Fibroblast of gingiva (primary cell): ENCODE measurements at places on chromosomes 12 and 14.

GRCh38 chr12:129704232-129704830 lies 199.5 kb downstream of the TMEM132D start:
- DNase-seq = no peak

GRCh38 chr12:88253371-88253978 lies 111.4 kb downstream of the TMTC3 start:
- no peak for DNase-seq

- no peak for DNase-seq
Observed at GRCh38 chr12:69886109-69886508, 61.1 kb downstream of the MYRFL start.

- DNase-seq = no peak
Observed at GRCh38 chr12:122858171-122858570, 22.9 kb downstream of the HIP1R start.

- no peak for DNase-seq
Observed at GRCh38 chr14:39097159-39097558, 5.9 kb downstream of the SEC23A start.

GRCh38 chr14:33056213-33056612 lies 117.5 kb downstream of the NPAS3 start:
- no peak for DNase-seq

DNA sequence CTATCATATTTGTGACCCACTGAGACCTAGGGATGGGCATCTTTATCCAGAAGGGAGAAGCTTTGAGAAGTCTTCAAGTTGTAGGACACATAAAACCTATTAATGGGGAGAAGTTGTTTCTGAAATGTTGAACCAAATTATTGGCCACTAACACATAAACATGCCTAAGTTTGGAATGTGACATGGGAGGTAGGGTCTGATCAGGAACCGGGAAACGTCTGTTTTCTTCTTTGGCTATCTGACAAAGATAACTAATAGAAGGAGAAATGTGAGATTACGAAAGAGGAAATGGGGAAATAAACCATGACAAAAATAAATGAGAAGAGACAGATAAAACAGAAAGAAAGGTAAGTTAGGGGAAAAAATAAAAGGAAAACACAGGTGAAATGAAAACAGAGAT lies 425.2 kb downstream of the EGLN3 start:
- no peak for DNase-seq

DNA sequence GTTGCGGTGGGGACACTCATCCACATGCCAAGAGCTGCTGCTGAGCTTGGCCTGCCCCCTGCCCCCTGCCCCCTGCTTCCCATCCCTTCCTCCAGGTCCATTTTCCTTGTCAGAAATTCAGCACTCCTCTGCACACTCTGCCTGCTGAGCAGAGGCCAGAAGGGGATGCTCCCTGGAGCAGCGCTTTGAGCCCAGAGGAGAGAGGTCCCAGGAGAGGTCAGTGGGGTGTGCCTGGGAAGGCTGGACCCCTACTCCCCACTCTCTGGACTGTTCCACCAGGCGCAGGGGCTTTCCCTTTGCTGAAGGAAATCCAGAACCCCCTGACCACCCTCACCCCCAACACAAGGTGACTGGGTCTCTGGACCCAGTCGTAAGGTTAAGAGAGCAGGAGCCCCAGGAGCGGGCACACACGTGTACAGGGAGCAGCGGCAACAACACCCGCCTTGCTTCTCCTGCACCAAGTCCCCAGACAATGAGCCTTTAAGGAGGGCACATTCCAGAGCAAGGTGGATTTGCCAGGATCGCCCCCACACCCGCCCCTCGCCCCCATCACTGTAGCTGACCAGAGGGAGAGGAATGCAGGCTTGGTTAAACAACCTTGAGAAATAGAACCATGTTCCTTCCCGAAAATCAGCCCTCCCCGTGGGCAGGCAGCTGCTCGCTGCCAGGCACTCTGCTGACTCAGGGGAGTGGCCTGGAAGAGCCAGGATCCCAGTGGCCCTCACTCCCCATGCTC lies 30.7 kb downstream of the ISCA2 start:
- no peak for DNase-seq

GRCh38 chr14:104171895-104172294 lies 33.5 kb downstream of the KIF26A start:
- DNase-seq = no peak

DNA sequence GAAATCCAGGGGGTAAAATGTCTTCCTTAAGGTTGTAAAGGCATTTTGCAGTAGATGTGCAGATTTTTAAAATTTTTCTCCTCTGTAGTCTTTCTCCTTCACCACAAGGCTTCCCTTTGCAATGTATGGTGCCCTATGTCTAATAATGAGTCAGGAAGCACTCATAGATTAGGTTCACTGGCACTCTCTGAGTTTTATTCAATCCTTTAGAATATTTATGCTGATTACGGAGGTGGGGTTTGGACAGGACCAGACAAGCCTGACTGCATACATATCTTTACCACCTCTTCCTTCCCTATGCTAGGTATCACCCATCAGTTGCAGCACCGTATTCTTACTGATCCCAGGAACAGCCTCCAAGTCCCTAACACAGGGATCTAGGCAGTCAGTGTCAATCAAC lies 99.5 kb downstream of the NEDD1 start:
- DNase-seq = no peak

GRCh38 chr12:94650143-94651056 lies at the start of gene TMCC3:
Gene TMCC3 (minus strand): TSS chr12:94650557. CDS start chr12:94650430, 127 bp downstream.
- peak; percentile 33 for DNase-seq

DNA sequence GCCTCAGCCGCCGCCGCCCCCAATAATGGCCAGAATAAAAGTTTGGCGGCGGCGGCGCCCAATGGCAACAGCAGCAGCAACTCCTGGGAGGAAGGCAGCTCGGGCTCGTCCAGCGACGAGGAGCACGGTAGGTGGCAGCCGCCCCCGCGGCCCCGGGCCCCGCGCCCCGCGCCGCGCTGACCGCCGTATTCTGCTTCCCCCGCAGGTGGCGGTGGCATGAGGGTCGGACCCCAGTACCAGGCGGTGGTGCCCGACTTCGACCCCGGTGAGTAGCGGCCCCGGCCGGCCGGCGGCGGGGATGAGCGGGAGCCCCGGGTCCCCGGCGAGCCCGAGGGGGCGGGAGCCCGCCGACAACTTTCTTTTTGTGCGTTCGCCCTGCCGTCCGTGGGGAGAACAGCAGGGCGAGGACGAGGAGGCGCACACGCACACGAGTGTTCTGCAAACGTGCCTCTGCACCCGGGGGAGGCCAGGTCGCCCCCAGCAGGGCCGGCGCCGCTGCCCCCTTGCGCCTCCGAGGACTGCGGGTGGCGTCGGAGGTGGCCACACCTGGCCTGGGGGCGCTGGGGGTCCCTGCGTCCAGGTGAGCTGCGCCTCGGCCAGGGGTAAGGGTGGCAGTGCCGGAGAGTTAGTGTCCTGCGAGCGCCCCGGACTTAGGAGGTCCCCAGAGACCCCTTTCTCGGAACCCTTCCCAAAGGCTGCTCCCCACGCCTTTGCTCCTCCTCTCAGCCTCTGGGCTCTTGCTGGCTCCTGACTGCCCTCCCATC lies 794 bp downstream of the RCOR1 start:
- no peak for DNase-seq

DNA sequence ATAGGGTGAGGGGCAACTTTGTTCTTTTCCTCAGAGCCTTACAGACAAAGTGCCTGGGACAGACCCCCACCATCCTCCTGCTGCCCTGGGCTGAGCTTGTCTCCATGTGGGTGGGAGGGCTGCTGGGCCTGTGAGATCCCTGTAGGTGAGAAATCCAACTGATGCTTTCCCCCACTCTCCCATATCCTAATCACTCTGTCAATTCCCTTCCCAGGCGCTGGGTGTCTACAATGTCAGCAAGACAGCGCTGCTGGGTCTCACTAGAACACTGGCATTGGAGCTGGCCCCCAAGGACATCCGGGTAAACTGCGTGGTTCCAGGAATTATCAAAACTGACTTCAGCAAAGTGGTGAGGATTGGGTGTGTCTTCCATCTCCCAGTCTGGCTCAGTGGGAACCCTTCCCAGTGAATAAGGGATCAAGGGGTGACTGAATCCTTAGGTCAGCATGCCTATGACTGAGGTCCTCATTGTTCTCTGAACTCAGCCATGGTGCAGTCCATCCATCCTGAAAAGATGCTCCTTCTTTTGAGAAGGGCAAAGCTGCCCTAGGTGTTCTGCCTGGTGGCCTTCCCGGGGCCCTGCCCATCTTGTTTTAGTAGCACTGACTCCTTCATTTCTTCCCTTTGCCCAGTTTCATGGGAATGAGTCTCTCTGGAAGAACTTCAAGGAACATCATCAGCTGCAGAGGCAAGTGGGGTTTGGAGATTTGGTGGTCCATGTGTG lies 8.2 kb downstream of the DHRS2 start:
- DNase-seq = no peak

DNA sequence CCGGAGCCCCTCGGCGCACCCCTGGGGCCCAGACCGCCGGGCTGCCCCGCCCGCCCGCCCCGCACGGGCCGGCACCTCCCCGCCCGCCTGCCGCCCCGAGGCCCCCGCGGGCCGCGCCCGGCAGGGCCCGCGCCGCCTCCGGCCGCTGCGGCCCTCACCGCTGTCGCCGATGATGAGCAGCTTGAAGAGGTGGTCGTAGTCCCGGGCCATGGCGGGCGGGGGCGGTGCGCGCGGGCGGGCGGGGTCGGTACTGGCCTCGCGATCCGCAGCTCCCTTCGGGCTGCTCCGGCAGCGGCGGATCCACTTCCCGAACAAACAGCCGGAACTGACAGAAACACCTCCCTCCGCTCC lies at the start of gene RAB35:
Gene RAB35, minus strand, starts transcription at position 313 of the 351 bp plus-strand sequence. Its CDS starts 103 bp downstream, at position 210.
- DNase-seq = no peak

- no peak for DNase-seq
Observed at GRCh38 chr14:54651649-54652048, 84.7 kb downstream of the SAMD4A start.

DNA sequence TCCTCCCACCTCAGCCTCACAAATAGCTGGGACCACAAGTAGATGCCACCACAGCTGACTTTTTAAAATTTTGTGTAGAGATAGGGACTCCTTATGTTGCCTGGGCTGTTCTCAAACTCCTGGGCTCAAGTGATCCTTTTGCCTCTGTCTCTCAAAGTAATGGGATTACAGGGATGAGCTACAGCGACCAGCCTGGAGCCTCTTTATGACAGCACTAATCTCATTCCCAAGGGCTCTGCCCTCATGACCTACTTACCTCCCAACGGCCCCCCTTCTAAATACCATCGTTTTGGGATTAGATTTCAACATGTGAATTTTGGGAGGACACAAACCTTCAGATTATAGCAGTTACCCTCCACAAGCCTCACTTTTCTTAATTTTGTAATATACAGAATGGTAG lies 150.6 kb upstream of the FUT8 start:
- DNase-seq = no peak

GRCh38 chr12:22600181-22600580 lies 24.8 kb upstream of the ETNK1 start:
- DNase-seq = no peak

DNA sequence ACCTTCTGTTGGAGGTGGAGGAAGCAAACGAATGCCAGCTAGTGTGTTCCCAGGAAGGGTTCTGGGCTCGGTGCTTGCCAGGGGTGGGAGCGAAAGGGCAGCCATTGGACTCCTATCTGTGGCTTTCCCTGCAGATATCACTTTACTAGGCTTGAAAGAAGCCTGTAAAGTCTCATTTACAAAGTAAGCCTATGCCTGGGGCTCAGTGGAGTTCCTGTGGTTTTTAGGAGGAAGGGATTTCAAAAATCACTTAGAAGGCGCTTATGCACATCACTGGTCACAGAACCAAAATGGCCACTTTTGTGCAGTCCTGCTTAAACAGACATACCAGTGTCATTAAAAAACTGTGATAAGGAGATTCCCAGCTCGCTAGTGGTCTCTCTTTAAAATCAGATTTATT lies 22.7 kb downstream of the CLMN start:
- DNase-seq = no peak

DNA sequence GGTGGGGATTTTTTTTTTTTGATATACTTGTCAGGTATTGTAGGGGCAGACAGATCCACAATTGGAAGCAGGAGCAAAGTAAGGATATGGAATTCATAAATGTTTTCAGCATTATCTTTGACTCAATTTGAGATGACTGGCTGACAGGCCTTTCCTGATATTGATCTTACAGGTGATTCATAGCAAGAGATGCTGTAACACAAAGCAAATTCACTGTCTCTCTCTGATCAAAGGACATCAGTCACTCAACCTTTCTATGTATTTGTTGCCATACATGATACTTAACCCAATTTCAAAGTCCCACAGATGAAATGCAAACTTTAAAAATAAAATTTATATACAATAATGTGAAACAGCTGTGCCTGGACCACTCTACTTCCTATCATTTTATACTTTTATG lies 1506.9 kb downstream of the AACS start:
- DNase-seq = no peak

- DNase-seq = peak; percentile 4
Observed at GRCh38 chr12:1041478-1041877, 50.5 kb downstream of the ERC1 start.

- no peak for DNase-seq
Observed at GRCh38 chr14:101116065-101116464, 212.5 kb upstream of the RTL1 start.

DNA sequence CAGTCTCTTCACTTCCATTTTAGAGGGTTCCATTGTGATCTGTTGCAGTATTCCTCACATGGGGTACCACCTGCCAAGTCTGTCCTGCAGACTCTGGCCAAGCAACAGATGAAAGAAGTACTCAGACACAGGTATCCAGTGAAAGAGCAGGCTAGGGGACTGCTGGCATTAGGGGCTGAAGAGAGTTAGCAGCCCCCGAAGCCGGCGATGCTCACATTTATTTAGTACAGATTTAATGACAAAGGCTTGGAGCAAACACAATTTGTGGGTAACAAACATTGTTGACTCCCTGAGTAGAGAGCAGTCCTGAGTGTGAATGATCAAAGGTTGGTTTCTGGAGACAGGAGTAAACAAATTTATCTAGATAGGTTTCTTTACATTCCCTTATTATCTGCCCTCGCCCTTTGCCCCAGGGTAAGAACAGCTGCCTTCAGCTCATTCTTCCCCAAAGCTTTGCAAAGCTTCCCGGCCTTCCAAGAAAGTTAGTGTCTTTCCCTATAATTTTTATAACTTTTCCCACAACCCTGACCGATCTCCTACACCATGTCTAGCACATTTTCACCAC lies 144.8 kb downstream of the TMEM117 start:
- no peak for DNase-seq

- no peak for DNase-seq
Observed at GRCh38 chr12:98701166-98701565, 56.1 kb downstream of the APAF1 start.

GRCh38 chr12:95546491-95546813 lies 4.8 kb downstream of the USP44 start:
- DNase-seq = no peak

- DNase-seq = no peak
Observed at GRCh38 chr12:100382338-100382737, 25.5 kb downstream of the SLC17A8 start.

GRCh38 chr12:93915411-93915810 lies 233.0 kb upstream of the PLXNC1 start:
- DNase-seq = no peak

DNA sequence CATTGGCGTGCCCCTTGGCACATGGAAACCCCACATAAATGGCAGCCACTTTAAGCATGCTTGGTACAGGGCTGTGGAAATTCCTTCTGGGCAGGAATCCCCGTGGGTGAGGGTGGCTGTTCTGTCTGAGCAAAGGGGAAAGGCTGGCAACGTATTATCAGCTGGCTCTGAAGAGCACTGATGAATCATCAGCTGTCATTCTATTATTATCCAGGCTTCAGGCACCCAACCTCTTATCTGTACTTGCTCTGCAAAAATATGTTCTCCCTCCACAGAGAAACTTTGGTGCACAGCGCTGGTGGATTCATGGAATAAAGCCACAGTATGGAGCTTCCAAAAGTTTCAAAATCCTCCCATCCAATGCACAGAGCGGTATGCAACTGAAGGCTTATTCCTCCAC lies 167.1 kb downstream of the TBX5 start:
- no peak for DNase-seq
